ENCODE measurements at places on chromosomes 11 and 22.

DNA sequence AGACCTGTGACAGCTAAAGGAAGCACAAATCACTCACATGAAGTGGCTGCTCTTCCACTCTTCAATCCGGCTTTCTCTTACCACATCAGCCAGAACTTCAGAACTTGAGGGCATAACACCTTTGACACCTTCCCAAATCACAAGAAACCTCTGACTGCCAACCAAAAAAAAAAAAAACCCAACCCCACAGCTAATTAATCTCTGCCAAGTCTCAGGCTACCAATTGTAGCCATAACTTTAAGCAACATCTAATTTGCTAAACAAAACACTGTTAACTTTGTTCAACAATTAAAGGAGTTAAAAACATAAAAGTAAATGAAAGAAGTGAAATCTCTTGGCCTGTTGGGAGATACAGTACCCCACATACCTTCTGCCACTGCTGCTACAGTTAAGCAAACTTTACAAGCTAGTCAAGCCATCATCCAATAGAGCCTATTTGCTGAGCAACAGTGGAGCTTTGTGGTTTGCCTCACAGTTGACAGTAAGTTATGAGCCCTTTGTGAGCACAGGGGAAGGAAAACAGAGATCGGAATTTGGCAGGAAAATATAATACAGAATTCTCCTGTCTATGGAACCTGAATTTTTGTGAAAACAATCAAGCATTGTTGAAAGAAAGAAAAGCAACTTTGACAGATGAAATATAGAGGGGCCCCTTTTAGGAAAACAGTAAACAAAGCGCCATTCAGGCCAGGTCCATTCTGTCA, at the start of gene SOX6:
Gene SOX6, minus strand, starts transcription at position 490 of the 704 bp plus-strand sequence. CDS start 15,298 bp downstream, outside the sequence.
- DNase-seq, result no peak

- DNase-seq, result no peak
These were observed 179.6 kb downstream of the CSNK2A3 start for GRCh38 chr11:11173316-11174025.

GRCh38 chr11:46521961-46522681, 71.7 kb downstream of the AMBRA1 start:
- no peak for DNase-seq

DNA sequence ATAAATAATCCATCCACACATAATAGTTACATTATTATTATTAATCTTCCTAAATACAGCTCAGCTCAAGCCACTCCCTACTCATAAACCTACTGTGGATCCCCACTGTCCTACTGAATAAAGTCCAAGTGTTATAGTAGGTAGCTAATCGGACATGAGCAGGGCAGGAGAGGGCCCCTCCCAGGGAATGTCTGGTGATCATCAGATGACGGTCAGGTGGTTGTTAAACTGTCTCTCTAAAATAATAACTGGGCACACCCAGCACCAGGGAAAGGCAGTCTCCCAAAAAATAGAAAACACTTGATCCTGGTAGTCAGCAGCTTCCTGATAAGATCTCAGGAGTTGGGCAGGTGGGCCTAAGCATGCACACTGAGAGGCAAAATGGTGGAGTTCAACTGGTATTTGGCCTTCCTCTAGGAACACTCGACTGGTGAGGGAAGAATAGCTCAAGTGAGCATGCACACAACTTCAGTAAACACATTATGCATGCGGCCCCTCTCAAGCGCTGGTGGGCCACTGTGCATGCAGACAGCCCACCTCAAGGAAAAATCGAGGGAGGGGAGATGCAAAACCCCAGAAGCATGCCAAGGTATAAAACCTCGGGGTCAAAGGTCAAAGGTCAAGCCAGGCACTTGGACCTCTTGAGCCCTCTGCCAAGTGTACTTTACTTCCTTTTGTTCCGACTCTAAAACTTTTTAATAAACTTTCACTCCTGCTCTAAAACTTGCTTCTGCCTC, 65.0 kb downstream of the LRRC32 start:
- DNase-seq, result no peak

DNA sequence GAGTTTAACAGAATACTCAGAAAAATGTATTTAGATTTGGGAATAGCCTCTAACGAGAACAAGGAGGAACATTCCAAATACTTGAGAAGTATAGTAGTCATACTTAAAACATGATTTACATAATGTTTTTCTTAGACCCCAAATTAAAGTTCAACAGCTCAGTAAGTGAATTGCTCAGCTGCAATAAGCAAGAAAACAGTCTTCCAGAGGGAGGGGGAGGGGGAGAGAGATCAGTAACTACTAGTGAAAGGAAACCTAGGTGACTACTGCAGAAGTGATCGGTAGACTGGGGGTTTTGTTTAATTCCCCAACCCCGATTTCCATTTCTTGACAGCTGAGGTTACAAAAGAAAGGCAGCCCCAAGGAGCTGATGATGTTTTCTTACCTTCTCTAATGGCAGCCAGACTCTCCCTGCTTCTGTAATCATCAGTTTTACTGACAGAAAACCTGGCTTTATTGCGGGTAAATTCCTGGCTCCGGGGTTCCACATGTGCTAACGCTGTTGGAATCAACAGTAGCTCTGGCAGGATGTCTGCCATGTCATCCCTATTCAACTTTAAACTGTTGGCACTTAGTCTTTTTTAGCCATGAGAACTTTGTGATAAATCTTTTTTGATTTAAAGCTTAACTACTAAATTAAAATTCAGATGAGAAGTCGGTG, 82.4 kb upstream of the BIRC3 start:
- no peak for DNase-seq

DNA sequence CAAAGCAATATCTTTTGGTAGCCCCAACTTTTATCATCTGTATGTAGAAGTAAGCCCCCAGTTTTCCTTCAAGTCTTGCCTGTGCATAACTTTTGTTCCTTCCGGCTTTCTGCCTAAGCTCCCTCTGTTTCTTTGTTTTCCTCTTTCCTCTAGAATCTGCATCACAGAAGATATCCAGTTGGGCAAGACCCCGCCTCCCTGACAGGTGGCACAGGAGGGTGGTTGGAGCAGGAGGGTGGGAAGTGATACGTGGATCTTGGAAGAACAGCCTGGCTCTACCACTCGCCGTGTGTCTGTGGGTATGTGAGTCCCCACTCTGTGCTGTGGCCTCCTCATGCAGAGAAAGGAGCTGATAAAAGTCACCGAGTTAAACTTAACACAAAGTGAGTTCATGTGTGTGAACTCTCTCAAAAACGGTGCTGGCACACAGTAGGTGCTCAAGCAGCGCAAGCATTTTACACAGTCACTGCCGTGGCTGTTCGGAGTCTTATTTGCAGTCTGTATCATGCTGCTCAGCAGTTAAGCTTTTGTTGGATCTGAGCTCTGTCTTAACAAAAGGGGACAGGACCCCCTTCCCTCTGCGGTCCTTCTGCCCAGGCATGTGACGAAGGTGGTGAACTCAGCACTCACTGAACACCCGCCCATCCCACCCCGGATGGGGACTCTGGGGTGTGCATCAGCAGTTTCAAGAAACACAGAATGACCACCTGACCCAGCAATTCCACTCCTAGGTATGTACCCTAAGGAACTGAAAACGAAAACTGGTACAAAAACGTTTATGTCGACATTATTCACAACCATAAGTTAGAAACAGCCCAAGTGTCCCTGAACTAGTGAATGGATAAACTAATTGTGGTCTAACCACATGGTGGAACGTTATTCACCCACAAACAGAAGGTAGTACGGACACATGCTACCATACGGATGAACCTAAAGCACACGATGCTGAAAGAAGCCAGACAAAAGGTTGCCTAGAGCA, 249.1 kb downstream of the CTTN start:
- DNase-seq, result no peak

- no peak for DNase-seq
These were observed 64.3 kb upstream of the IGLL5 start for GRCh38 chr22:22823131-22823810.

DNA sequence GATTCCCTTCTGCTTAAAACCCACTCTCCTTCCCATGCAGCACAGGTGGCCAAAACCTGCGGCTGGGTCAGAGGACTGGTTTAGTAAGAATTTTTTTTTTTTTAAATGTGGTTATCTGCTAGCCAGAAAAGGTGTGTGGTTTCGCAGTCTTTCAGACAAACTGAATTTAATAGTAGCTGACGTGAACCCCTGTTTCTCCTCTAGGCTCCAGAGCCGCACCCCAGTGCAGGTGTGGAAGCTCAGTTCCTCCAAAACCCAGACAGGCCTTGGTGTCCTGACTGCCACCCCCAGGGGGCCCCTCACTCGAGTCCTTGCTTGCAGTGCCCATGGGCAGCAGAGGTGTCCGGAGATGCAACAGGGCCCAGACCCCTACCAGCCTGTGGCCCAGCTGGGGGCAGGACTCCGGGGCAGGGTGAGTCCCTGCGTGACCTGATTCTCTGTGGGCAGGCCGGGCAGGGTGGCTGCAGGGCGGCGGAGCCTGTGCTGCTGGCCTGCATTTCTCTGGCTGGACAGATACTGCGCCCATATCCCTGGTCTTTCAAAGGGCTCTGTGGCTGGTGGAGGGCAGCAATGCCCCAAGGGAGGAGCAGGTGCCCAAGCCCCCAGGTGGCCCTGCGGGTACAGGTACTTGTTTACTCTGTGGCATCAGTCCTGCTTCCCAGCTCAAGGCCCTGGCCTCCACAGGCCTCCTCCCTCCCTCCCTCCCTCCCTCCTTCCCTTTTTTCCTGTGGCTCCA, 15.2 kb downstream of the KCNQ1 start:
- DNase-seq, result no peak

All from stimulated activated CD8-positive, alpha-beta memory T cell treated with anti-CD3 and anti-CD28 coated beads, Interleukin-7, amount 100 ng/mL, for 48 hours (primary cell).